ENCODE measurements at places on chromosomes 3 and 15.

DNA sequence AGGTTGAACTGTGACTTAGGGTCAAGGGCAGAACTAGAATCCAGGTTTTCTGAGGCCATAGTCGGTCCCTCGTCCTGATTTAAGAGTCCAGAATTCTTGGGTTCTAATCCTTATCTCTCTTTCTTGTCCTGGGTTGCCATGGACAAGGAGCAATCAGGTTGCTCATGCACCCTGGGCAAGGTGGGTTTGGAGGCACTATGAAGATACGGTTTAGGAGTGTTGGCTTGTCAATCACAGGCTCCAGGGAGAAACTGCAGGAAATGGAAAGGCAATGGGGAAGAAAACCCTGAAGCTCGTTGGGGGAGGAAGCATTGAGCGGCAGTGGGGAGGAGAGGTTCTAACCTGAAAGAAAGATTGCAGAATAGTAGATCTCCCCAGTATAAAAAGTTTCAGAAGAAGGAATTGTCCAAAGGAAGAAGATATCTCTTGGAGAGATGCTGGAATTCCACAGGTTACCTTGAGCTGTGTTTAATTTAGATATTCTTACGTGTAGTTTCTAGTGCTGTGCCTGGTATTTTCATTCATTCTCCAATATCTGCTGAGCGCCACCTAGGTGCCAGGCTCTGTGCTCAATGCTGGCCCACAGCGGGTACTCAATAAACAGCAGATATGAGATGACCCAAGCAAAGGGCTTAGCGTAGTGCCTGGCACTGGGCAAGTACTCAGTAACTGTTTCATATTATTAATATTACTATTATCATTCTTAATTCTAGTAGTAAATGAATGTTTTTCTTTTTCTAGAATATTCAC, 2.0 kb downstream of the ACAN start:
- DNase-seq, result no peak

GRCh38 chr3:43814461-43814860, 123.7 kb downstream of the ABHD5 start:
- DNase-seq, result no peak

GRCh38 chr15:76011627-76012551, at the start of gene NRG4:
Gene NRG4 (minus strand): TSS chr15:76012424. CDS start chr15:76011230, 1,194 bp downstream.
- peak; percentile 3 for DNase-seq

DNA sequence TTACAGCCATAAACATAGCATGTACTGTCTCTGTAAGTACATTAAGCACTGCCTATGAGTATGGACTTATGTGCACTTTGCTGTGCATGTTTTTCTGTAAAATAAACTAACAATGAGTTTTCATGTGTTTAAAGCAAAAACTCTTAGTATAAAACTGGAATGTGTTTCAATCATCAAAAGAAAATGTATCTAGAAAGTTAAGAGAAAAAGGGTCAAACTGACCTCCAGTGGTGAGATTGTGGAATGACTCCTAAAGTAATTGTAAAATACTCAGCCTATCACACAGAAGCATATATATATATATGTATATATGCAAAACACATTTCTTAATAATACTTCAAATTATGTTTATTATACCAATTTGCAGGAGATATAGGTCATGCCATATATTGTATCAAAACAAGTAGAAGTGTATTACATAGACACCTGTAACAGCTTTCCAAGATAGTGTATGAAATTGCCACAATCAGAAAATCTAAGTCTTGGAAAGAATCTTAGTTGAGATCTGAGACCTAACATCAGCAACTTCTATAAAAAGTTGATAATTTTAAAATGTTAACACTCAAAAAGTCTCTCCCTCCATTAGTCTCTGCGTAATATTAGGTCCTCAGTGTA, 199.6 kb downstream of the FMN1 start:
- DNase-seq, result no peak

- DNase-seq, result peak; percentile 31
Measured at GRCh38 chr3:187744169-187745151, 808 bp downstream of the BCL6 start.

DNA sequence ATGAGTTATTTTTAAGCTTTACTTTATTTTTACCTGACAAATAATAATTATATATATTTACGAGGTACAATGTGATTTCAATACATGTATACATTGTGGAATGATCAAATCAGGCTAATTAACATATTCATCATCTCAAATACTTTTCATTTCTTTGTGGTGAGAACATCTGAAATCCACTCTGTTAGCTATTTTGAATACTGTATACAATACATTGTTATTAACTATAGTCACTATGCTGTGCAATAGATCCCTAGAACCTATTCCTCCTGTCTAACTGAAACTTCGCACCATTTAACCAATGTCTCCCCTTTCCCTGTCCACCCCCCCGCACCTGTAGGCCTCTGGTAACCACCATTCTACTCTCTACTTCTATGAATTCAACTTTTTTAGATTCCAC, 7.9 kb upstream of the SPPL2A start:
- no peak for DNase-seq

GRCh38 chr3:100033903-100034471, 80.3 kb downstream of the FILIP1L start:
- no peak for DNase-seq

DNA sequence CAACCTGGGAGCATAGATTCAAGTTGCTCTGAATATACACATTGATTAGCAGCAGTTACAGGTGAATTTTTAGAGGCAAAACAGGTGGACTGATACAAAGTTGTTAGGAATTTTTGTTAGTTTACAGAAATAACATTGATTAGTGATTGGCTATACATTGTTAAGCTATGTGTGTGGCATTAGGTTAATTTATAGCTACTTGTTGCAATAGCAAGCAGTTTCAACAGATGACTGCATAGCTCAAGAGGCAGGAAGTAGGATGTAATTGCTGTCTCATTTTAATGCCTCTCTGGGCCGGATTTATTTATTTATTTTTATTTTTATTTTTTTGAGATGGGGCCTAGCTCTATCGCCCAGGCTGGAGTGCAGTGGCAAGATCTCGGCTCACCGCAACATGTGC, 99.7 kb downstream of the TCF12 start:
- DNase-seq, result no peak

DNA sequence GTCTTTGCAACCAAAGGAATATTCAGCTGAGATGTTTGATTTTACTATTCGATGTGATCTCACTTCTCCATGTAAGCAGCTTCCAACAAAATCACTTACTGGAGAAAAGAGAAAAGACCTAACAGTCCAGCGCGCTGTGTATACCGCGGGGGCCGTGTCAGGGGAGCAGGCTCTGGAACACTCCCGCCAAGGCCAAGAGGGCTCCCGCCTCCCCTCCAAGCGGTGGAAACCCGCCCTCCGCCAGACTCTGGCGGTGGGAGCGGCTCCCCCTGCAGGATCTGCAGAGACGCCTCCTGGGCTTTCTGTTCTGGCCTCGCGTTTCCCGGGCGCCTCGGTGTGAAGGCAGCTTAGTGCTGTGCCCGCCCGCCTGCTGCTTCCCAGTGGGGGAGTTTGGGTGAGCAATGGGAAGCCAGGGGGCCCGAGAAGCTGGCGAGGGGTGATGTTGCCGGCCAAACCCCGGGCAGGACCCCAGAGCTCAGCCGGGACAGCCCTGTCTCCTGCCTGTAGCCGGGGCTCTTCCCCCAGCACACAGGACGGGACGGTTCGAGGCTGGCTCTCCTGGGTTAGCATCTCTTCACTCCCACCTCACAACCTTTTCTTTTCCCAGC, 36.3 kb downstream of the CHST14 start:
- peak; percentile 85 for DNase-seq

GRCh38 chr3:112638327-112639020, 2.5 kb downstream of the CCDC80 start:
- DNase-seq, result no peak

- DNase-seq, result peak; percentile 70
Measured at GRCh38 chr15:50137330-50137761, 18.3 kb upstream of the ATP8B4 start.

GRCh38 chr3:50777680-50778079, 103.0 kb downstream of the DOCK3 start:
- DNase-seq, result no peak

GRCh38 chr3:38542401-38543298, 46.5 kb downstream of the EXOG start:
- no peak for DNase-seq

DNA sequence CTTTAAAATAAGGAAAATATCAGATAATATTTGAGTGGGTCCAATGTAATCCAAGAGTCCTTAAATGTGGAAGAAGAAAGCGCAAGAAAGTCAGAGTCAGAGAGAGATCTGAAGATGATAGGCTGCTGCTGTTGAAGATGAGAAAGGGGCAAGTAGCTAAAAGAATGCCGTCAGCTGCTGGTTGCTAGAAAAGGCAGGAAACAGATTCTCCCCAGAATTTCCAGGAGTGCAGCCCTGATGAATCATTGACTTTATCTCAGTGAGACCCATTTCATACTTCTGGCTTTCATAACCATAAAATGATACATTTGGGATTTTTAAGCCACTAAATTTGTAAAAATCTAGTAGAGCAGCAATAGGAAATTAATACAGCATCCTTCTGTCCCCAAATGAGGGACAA, 7.5 kb upstream of the CHMP2B start:
- DNase-seq, result no peak

- DNase-seq, result no peak
Measured at GRCh38 chr15:71444866-71445590, 329.8 kb downstream of the THSD4 start.

DNA sequence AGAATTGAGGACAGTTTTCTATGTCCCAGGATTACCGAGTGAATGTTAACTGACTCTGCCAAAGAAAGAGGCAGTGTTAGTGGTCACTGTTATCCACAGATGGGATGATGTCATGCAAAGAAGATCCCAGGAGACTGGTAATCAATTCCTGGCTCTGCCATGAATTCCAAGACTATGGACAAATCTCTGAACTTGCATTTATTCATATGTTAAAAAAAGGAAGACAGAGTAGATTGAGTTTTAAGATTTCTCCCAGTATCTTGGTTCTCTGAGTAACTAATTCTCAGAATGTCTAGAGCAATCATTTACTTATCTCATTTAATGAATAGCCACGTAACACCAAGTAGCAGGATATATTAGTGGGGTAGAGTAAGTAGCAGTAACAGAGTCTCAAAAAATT, 11.5 kb upstream of the MAP3K13 start:
- DNase-seq, result no peak

- DNase-seq, result no peak
Measured at GRCh38 chr3:151210676-151211381, 7.8 kb upstream of the GPR171 start.

- DNase-seq, result no peak
Measured at GRCh38 chr3:43644443-43644842, 22.6 kb upstream of the ANO10 start.

DNA sequence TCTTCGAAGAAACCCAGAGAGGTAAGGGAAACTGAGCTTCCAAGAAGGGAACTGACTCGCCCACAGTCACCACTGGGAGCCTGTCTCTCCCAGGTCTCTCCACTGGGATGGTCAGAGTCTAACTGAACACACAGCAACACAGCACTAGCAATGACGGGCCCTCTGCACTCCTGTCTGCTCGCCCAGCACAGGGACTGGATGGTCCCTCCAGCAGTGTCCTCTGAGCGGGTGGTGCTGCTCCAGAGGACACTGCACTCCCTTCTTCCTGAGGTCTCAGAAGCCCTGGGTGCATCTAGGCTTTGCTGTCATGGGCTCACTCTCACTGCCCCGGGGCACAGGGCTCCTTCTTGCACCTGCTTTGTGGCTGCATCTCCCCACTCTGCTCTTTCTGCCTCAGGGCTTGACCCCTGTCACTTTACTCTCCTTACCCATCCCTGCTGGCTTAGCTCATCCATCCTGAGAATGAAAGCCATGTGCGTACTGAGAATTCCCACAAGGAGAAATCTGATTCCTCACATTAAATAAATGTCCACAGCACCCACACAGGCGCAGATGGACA, 356.6 kb downstream of the GABRG3 start:
- no peak for DNase-seq

- no peak for DNase-seq
Measured at GRCh38 chr3:177429771-177430170, 232.5 kb upstream of the TBL1XR1 start.

DNA sequence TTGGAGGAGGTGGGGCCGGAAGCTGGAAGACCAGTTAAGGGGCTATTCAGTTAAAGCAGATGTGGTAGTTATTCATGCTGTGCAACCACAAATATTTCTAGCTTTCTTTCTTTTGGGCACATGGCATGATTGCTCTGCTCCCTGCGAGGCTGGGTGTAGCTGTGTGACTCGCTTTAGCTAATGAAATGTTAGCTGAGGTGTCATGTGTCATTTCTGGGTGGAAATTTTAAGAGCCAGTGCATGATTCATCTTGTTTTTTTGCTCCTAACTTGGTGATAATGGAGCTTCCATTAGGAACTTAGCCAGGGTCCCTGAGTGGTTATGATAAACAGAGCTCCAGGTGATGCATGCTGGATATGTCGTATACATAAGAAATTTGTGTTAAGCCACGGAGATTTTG, 300.6 kb downstream of the SATB1 start:
- DNase-seq, result peak; percentile 17

- DNase-seq, result no peak
Measured at GRCh38 chr3:132898141-132898540, 140.1 kb upstream of the TMEM108 start.

- DNase-seq, result no peak
Measured at GRCh38 chr3:104961851-104962250, 404.9 kb upstream of the ALCAM start.

DNA sequence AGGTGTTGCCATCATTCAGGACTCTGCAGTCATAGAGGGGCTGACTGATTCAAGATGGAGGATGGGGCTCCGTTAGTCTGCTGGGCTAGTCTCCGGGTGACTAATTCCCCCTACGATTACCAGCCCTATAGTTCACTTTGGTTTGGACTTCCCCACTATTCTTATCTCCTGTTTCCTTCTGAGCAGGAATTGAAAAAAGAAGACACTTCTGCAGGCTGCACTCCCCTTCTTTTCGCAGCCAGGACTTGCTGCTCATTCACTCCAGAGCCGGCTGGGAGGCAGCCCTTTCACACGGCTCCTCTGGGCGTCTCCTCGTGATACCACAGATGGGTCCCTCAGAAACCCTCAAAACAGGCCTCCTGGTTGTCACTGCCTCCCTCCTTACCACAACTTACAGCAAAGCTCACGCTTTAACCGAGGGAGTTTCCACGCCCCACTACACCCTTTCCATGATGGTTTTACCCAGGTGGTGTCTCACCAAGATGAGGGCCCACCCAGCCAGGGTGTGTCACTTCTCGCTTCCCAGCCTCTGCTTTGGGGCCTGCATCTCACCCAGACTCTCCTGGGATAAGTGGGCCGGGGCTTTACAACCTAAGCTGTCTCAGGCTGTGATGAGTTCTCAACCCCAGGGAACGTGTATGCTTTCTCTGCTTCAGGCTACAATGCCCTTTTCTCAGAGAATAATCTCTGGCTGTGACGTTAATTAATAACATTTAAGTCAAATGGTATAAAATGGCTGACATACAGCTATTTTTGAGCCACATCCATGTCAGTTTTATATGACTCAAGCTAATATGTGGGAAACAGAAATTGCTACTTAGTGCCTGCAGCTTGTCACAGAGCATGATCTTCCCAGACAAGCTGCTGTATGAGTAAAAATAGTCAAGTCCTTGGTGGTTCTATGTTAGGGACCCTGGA, 11.9 kb downstream of the CX3CR1 start:
- no peak for DNase-seq
